Peyer's patch (tissue), 4 donors: ENCODE measurements at places on chromosomes 12 and 14. TPM values are rescaled to one million over a fixed set of nuclear protein-coding genes. Genes with fewer than 3 reads are reported as not detected.

Gene IQSEC3
- total RNA-seq, result 3.3 TPM

Gene OLR1
- total RNA-seq, result not detected

Gene TMEM132C
- 0.88 TPM for total RNA-seq

Gene PTPN6
- total RNA-seq, result 183 TPM

Gene LAG3
- 1.3 TPM for total RNA-seq

Gene POTEM
- total RNA-seq, result not detected

Gene ADIPOR2
- total RNA-seq, result 63.3 TPM

Gene ZDHHC22
- 0.57 TPM for total RNA-seq
